ENCODE measurements at places on chromosomes 2 and 18. TPM values are rescaled to one million over a fixed set of nuclear protein-coding genes. Genes with fewer than 3 reads are reported as not detected.

DNA sequence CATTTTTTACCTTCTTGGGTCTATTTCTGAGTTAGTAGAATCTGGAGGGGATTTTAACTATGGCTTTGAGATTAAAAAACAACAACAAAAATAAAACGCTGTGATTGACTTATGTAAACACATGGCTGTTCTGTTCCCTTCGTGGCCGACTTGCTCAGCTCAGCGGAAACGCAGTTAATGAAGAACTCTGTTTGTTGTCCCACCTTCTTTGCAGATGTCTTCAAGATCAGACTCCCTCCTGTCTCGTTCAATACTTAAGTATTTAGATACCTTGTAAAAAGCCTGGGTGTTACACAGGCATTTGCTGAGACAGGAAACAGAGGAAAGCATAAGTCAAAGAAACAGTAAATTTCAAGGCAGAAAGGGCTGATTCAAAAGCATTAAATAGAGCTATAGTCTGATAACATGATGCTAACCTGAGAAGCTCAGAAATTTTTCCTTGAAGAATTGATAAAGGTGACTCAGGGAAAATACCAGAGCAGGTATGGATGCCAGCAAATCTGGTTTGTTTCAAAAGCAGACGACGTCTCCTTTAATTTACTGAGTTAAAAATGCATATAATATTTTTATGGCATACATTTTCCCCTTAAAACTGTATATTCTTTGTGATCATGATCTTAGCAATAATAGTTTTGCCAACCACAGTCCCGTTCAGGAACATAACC lies 21.7 kb upstream of the POLI start:
- no peaks in the 10 kb centered on the region for H3K36me3 ChIP-seq
- H3K4me3 ChIP-seq, result no peak overlapping the region
- no peak overlapping the region for H3K27ac ChIP-seq
- peaks cover 15% of the 10 kb centered on the region for H3K4me1 ChIP-seq
- no peak for DNase-seq

DNA sequence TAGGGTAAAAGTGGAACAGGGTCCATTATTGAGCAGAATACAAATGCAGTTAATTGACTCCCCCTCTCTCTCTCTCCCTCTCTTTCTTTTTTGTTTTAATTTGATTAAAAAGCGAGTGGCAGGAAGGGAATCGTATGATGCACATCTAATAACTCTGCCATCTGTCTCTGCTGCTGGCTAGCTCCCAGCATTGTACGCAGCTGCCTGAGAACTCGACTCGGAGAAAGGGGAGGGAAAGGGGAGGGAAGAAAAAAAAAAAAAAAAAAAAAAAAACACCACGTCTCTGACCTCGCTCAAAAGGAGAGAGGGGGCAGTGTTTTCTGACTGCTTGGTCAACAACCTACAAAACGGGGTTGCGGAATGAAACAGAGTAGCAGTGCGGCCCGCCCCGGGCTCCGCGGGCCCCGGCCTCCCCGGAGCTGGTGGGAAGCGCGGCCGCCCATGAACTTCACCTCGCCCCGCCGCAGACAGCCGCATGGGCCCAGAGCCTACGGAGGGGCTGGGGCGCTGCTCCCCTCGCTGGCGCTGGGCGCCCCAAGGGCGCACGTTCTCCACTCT lies 265.7 kb downstream of the TCF4 start:
- no peak for DNase-seq
- H3K4me3 ChIP-seq, result peak overlapping the region; percentile 89
- no peaks in the 10 kb centered on the region for H3K27me3 ChIP-seq
- H3K36me3 ChIP-seq, result no peaks in the 10 kb centered on the region
- peak overlapping the region; percentile 96 for H3K27ac ChIP-seq
- H3K4me1 ChIP-seq, result peaks cover 64% of the 10 kb centered on the region

DNA sequence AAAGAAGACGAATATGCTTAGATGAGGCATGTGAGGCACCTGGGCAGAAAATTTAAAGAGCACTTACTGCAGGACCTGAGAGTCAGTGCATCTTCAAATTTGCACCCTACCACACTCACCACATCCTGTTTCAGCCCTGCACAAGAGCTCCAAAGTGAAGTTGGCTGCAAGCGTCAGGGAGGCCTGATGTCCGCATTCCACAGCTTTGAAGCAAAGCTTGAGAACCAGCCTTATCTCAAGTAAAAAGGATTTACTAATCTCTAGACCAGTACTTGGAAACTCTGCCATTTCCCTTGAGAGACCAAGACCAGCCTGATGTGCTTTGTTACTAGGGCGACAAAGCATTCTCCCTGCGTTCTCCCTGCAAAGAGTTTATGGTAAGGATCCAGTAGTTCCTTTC lies 3.4 kb upstream of the ASNSD1 start:
- H3K36me3 ChIP-seq, result no peaks in the 10 kb centered on the region
- peaks cover 7% of the 10 kb centered on the region for H3K4me1 ChIP-seq
- no peaks in the 10 kb centered on the region for H3K27me3 ChIP-seq
- no peak overlapping the region for H3K4me3 ChIP-seq

DNA sequence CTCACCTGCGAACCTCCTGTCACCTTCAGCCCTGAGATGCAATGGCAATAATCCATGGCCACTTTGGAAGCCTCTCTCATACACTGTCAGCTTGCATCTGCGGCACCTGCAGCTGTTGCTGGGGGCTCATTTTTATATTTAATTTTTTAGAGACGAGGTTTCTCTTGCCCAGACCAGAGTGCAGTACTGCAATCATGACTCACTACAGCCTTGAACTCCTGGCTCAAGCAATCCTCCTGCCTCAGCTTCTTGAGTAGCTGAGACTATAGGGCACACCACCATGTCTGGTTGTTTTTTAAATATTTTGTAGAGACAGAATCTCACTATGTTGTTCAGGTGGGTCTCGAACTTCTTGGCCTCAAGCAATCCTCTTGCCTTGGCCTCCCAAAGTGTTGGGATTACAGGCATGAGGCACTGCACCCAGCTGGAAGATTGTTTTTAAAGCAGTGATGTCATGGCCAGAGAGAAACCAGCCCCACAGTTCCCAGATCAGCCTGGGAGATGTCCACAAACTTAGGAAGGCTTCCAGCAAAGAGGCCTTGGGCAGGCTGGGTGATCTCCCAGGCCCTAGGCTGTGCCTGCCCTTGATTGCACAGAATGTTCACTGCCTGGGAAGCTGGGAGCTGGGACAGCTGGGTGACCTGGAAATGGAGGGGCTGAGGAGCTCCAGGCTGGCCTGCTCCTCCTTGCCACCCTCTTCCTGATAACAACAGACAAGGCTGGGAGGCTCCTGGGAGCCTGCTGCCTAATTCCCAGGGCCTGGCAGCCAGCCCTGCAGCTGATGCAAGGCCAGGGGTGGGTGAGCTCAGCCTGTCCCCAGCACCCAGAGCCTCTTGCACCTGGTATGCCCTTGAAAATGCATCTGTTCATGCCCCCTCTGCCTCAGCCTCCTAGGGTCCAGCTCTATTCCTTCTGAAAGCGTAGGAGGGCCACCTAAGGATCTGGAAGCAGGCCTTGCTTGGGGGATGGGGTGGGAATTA lies 27.1 kb downstream of the SH2D6 start:
- DNase-seq, result no peak
- no peaks in the 10 kb centered on the region for H3K36me3 ChIP-seq
- no peaks in the 10 kb centered on the region for H3K27me3 ChIP-seq
- H3K27ac ChIP-seq, result peak overlapping the region; percentile 94

DNA sequence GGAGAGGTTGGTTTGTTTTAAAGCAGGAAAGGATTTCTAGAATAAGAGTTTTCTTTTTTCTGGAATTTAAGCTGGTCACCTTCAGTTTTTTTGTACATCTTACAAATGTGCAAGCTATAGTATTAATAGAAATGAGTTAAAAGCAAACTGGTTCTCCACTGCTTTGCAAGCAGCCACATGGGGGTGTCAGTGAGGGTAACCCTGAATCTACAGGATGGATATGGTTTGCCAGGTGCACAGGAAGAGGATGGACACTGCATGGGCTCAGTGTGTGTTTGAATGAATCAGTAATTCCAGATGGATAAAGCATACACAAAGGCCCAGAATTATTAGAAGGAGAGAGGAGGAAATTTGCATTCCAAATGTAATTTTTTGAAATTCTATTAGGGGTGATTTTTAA lies 89.0 kb downstream of the MAPRE2 start:
- no peaks in the 10 kb centered on the region for H3K4me1 ChIP-seq
- no peaks in the 10 kb centered on the region for H3K27me3 ChIP-seq
- no peak for DNase-seq
- peaks cover 11% of the 10 kb centered on the region for H3K36me3 ChIP-seq

GRCh38 chr2:168152902-168153530 lies 94.4 kb downstream of the STK39 start:
- H3K36me3 ChIP-seq, result peaks cover 12% of the 10 kb centered on the region
- H3K27me3 ChIP-seq, result no peaks in the 10 kb centered on the region
- DNase-seq, result no peak

DNA sequence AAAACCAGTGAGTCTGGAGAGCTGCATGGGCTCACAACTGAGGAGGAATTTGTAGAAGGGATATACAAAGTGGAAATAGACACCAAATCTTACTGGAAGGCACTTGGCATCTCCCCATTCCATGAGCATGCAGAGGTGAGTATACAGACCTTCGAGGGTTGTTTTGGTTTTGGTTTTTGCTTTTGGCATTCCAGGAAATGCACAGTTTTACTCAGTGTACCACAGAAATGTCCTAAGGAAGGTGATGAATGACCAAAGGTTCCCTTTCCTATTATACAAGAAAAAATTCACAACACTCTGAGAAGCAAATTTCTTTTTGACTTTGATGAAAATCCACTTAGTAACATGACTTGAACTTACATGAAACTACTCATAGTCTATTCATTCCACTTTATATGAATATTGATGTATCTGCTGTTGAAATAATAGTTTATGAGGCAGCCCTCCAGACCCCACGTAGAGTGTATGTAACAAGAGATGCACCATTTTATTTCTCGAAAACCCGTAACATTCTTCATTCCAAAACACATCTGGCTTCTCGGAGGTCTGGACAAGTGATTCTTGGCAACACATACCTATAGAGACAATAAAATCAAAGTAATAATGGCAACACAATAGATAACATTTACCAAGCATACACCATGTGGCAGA lies 3.6 kb downstream of the TTR start:
- H3K36me3 ChIP-seq, result no peaks in the 10 kb centered on the region
- H3K27me3 ChIP-seq, result no peaks in the 10 kb centered on the region
- no peak for DNase-seq
- H3K4me1 ChIP-seq, result peaks cover 14% of the 10 kb centered on the region

HOXD10 gene
- not detected for total RNA-seq

GRCh38 chr2:207530160-207531031 lies 634 bp downstream of the CREB1 start:
- peaks cover 47% of the 10 kb centered on the region for H3K4me1 ChIP-seq
- H3K27me3 ChIP-seq, result no peaks in the 10 kb centered on the region
- peak; percentile 86 for DNase-seq
- peak overlapping the region; percentile 100 for H3K27ac ChIP-seq
- peaks cover 3% of the 10 kb centered on the region for H3K36me3 ChIP-seq
- peak overlapping the region; percentile 98 for H3K4me3 ChIP-seq

RFTN2 gene
- total RNA-seq, result 28.5 TPM

GRCh38 chr2:85152895-85153294 lies 19.7 kb downstream of the TCF7L1 start:
- no peak for DNase-seq
- H3K4me3 ChIP-seq, result no peak overlapping the region
- peaks cover 45% of the 10 kb centered on the region for H3K4me1 ChIP-seq

- peaks cover 3% of the 10 kb centered on the region for H3K4me1 ChIP-seq
- no peak overlapping the region for H3K27ac ChIP-seq
- DNase-seq, result no peak
- peaks cover 3% of the 10 kb centered on the region for H3K27me3 ChIP-seq
Measured at GRCh38 chr18:51398104-51398503, 200.6 kb upstream of the MEX3C start.

DNA sequence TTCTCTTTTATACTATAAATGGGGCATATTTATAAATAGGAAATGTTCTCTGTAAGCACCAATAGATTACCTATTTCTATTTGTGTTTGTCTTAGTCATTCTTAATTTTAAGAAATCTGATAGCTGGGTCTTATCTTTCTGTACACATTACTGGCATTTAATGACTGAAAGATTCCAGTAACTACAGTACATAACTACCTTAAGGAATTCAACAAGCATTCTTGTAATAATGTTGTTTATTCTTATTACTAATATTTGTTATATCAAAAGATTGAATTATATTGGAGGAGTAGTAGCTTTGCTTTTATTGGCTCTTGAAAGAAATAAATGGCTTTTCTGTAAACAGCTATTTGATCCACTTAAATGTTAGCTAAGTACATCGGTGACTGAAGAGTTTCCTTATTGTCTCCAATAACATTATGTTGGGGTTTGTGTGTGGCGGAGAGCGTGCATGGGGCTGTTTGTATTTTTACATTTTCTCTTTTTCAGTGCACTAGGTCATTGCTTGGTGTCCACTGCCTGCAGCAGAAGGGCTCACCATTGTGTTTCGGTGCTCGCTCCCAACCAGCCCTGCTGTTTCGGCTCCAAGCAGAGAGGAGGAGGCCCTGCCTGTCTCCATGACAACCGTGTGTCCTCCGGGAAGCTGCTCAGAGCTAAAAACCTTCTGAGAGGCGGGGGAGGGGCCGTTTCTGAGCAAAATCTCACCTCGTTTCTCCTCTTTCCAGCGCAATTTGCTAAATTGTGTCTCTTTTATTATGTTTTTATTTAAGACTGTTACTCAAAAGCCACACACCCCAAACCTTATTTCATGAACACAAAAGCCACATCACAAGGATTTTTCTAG lies 112.5 kb upstream of the SLC38A11 start:
- peak overlapping the region; percentile 59 for H3K27ac ChIP-seq
- peaks cover 14% of the 10 kb centered on the region for H3K4me1 ChIP-seq
- no peaks in the 10 kb centered on the region for H3K27me3 ChIP-seq
- H3K4me3 ChIP-seq, result peak overlapping the region; percentile 67
- H3K36me3 ChIP-seq, result no peaks in the 10 kb centered on the region
- DNase-seq, result no peak

NEURL3 gene
- total RNA-seq, result not detected

DNA sequence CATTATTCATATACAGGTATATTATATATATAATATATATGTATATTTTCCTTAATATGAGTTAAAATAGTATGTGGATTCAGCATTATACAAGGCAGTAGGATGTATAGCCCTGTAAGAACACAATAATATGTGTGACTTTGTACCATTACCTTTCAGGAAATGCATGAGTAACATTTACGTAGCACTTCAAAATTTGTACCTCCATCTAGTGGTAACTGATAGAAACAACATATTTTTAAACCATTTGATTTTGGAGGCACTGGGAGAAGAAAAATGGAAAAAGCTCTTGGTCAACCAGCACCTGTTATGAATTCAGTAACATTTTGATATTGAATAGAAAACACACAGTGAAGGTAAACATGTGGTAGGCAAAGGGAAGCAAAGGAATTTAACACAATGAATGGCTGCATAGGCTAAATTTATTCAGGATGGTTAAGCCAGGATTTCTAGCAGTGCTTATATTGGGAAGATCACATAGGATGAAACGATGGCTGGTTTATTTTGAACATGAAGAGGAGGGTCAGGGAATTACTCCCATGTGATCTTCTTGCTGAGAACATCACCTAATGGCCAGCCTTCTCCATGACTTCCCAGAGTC lies 565.5 kb downstream of the CCDC85A start:
- no peak for DNase-seq
- no peaks in the 10 kb centered on the region for H3K36me3 ChIP-seq
- H3K4me1 ChIP-seq, result no peaks in the 10 kb centered on the region
- no peak overlapping the region for H3K27ac ChIP-seq
- no peak overlapping the region for H3K4me3 ChIP-seq

- H3K27ac ChIP-seq, result peak overlapping the region; percentile 65
- H3K27me3 ChIP-seq, result no peaks in the 10 kb centered on the region
- H3K36me3 ChIP-seq, result peaks cover 1% of the 10 kb centered on the region
- peak; percentile 27 for DNase-seq
- H3K4me1 ChIP-seq, result peaks cover 28% of the 10 kb centered on the region
Measured at GRCh38 chr2:96245609-96246390, 20.0 kb downstream of the TMEM127 start.

- peaks cover 3% of the 10 kb centered on the region for H3K27me3 ChIP-seq
- H3K36me3 ChIP-seq, result no peaks in the 10 kb centered on the region
- no peak overlapping the region for H3K27ac ChIP-seq
- no peak for DNase-seq
Measured at GRCh38 chr2:83725735-83726134, 733.3 kb downstream of the SUCLG1 start.
